Activated T-cell treated with anti-CD3 and anti-CD28 coated beads, Interleukin-2, amount 50 U/mL, for 4 hours (primary cell): ENCODE measurements at places on chromosomes 7 and 10. TPM values are rescaled to one million over a fixed set of nuclear protein-coding genes. Genes with fewer than 3 reads are reported as not detected.
A peak's percentile ranks its signal among the peaks of the same experiment; 100 is the strongest.

The TMEM176A gene
- total RNA-seq, result 0.22 TPM

The ELN gene
- 0.08 TPM for total RNA-seq

The SLC16A12 gene
- total RNA-seq, result not detected

The NEBL gene
- total RNA-seq, result 0.24 TPM

The NEURL1 gene
- 1.5 TPM for total RNA-seq

The MDFIC gene
- 119 TPM for total RNA-seq

The TUBB8 gene
- total RNA-seq, result not detected

The EIF5AL1 gene
- 0.46 TPM for total RNA-seq

The TMEM270 gene
- total RNA-seq, result not detected

The SPDYE8 gene
- not detected for total RNA-seq

The INSYN2A gene
- total RNA-seq, result not detected

The HOGA1 gene
- total RNA-seq, result not detected

The HABP2 gene
- total RNA-seq, result not detected

The HOXA7 gene
- not detected for total RNA-seq

The PON1 gene
- total RNA-seq, result 0.46 TPM

GRCh38 chr7:135180122-135180521 lies 9.6 kb upstream of the CYREN start:
- DNase-seq, result no peak

DNA sequence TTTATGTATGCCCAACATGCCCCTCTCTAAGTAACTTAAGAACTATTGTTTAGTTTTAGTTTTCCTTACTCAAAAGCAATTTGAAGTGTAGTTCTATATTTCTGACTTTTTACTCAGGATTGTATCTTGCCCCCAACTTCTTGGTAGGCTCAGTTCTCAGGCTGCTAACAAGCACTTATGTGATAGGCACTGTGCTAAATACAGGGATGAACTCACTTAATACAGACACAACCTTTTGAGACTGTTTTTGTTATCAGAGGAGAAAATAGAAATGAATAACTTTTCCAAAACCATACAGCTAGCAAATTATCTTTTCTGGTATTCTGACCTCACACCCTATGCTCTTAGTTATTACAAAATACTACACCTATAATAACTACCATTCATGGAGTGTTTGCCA lies 16.3 kb downstream of the TAX1BP1 start:
- DNase-seq, result no peak

DNA sequence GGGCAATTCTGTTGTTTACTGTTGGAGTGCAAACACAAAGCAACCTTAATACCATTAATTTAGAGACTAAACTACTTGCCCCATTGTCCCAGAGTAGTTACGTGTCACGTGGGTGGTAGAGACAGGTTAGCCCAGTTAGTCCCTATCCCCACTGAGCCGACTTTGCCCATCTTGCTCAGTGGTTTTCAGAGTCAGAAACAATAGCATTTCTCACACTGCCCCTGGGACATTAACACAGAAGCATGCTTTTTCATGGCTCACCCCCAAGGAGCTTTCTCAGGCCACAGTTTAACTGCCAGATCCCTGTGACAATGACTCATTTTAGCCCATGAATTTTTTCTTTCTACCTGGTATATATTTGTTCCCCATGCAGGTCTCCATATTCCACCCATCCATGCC lies 271.0 kb downstream of the POU6F2 start:
- DNase-seq, result no peak

GRCh38 chr7:153887749-153888569 lies 164.2 kb upstream of the DPP6 start:
- no peak for DNase-seq

- no peak for DNase-seq
These were observed 462 bp downstream of the KIAA1549 start for GRCh38 chr7:138980563-138981291.

- no peak for DNase-seq
These were observed 42.7 kb upstream of the CHST3 start for GRCh38 chr10:71921324-71922027.

DNA sequence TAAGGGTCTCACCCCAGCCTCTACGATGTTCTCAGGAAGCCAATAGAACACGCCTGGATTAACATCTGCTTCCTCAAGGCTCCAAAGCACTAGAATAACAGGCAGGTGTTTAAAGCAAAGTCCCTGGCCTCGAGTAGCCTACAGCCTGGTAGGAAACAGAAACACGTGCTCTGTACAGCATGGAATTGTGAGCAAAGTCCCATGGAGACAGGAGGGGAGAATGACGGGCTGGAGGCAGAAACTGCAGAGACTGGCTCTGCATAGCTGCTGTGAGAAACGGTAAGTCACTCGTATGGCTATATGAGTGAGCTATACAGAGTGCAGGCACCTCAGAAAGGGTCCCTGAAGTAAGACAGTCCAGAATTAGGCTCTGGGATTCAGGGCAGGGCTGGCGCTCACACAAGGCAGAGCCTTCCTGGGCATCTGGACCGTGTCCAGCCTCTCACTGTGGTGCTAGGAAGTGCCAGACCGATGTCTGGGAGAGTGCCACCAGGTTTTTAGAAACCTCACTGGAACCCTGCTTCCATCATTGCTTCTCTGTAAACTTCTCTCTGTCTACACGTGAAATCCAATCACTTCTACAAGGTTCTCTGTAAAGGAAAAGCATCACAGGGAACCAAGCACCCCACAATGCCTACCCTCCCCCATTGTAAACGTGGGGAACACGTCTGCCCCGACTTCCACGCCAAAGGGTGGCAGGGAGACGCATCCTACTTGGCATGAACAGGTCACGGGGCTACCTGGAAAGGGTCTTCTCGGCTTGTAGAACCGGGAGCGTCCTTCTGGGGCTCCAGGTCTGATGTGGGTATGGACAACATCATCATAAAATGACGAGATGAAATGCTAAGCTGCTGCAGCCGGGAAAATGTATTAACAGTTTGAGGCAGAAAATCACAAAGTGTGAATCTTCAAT lies 38.8 kb upstream of the SHH start:
- DNase-seq, result no peak

DNA sequence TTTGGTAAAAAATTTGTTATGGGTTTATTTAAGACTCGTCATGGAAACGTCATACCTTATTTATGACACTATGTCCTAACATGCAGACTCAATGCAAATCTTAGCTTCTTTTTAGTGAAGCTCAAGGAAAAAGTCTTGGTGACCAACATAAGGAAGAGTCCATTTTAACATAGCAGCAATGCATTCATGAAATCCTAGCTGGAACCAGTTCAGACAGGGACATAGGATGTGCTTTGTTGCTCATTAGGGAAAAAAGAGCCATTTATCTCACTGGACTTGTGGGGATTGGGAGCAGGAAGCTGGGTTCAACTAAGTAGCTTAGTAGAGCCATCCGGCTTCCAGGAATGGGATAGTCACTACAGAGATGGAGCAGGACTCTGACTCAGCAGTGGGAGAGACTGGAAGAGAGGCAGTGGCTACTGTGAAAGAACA lies 100.7 kb upstream of the DKK1 start:
- DNase-seq, result no peak

- no peak for DNase-seq
These were observed 5.8 kb downstream of the VSIR start for GRCh38 chr10:71767420-71768035.

GRCh38 chr7:127954357-127954748 lies 76.9 kb downstream of the LRRC4 start:
- DNase-seq, result no peak

DNA sequence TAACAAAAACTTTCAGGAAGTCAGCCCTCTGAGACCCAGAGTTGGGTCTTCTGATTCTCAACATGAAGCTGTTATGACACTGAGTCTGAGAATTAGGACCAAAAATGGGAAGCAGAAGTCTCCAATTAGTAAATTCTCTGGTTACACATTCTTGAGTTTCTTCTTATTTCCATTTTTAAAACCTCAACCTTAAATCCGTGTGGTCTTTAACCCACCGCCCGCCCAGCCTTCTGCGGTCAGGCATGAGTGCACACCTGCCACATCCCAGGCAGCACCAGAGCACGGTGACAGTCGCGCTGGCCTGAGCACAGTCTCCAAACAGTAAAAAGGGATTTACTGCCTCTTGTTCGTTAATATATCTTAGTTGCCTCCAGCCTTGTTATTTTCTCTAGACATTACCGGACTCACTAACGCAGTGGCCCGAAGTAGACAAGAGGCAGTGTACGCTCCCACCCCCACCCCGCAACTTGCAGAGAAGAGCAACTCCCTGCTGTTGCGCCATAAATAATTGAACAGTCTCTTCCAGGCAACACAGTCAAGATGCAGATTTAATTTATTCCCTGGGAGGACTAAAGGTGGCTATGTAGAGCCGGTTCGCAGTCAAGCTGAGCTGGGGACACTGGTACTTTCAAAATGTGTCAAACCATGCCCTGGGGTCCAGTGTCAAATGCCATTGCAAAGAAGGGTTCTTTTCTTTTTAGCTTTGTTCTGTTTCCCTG lies 147.0 kb upstream of the CELF2 start:
- no peak for DNase-seq

DNA sequence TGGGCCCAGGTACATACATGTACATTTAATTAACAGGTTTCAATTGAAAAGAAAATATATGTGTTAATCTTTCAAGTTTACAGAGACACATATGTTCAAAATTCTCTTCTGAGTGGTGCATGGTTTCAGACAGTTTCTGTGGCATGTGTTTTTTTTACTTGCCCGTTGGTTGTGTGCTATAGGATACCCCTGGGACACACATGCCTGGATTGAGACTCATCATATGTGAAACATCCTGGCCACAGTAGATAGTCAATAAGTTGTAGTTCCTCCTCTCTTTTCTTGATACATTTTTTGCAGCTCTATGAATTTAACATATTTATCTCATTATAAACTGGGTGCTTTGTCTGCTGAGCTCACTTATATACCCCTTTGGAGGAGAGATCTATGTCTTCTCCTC lies 207.8 kb upstream of the CTBP2 start:
- DNase-seq, result no peak

DNA sequence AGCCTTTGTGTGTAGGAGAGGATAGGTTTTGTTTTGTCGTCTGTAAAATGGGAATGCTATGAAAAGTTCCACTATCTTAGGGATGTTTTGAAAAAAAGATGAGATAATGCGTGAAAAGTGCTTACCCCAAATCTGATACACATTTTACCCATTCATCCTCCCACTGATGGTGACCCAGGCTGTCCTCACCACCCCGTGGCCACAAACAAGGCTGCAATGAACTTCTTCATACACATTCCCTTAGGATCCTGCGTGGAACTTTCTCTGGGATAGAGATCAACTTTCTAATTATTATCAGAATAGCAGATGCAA lies 399 bp upstream of the OGDHL start:
- no peak for DNase-seq

DNA sequence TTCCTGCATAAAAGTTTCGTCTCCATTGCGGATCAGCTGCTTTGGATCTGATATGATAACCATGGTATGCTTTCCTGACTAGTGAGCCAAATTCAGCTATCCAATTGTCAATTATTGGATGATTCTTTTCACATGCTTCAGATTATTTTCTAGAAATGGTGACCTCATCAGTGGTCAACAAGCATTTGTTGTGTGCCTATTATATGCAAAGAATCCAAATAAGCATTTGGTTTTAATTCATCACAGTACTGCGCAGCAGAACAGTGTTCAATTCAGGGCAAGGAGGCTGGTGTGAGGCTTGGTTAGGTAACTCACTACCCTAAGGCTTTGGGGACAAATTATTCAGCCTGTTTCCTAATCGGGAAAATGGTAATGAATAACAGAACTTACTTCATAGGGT lies 200.5 kb downstream of the SKAP2 start:
- DNase-seq, result no peak

DNA sequence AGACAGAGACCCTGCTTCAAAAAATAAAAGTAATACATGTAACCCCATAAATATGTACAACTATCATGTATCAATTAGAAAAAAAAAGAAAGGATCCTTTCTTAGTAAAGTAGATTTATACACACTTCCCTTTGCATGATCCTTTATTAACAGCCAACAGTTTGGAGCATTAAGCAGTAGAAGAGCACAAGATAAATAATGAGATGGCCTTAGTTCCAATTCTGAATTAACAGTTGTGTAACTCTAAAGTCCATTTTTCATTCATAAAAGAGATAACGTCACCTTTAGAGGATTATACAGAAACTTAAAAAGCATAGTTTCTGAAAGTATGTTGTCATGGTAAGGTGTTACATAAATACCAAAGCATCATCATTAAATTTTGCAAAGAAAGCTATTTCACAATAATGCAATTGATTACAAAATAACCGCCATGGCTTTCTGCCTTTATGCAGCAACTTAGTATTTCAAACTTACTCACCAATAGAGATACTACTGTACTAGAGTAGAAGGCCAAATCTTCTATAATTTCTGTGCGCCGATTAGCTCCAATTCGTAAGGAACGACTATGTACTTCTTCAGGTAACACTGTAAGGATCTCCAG lies 40.3 kb downstream of the TNPO3 start:
- DNase-seq, result no peak

DNA sequence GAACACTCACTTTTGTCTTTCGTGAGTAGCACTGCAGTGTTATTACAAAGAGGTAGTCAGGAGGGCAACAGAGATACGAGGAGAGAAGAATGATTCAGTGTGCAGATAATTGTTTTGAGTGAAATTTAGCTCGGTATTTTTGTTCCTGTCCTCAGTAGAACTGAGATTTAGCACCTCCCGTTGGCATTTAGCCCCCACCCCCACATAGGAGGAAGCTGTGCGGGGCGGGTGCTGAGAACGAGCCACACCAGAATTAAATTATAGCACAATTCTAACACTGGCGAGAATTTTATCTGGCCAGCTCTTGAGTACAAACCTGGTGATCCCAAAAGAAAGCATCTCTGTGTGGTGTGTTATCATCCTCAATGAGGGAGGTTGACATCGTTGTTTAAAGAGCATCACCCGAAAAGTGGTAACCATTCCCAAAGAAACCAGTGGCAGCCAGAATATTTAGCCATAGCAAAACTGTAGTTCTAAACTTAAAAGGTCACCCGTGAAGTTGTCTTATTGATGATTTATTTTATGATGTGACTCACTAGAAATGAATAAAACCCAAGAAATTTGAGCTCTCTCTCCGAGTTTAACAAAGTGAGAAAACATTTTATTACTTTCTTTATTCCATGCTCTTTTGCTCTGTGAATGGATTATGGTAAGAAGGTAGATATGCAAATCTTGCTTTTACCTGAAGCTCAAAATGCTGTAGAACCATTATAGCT lies 612.2 kb downstream of the SUGCT start:
- no peak for DNase-seq

GRCh38 chr7:10934292-10934691 lies 39.4 kb upstream of the PHF14 start:
- DNase-seq, result no peak

GRCh38 chr7:50321487-50322067 lies 17.1 kb downstream of the IKZF1 start:
- DNase-seq, result peak; percentile 54

DNA sequence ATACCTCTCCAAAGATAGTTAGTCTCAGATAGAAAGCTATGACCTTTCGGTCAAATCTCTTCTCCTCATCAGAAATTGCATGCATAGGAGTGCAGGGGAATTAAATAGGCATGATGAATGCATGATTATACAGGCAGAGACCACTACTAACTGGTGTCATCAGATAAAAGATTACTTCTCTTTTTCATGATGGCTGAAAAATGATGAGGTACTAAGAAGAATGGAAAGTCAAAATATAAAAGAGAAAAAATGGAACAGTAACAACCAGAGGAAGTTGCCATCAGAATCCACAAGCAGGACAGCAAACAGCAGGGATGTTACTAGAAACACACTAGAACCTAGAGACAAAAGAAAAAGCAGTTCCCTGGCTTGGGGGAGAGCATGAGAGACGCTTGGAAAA lies 31.6 kb downstream of the CTTNBP2 start:
- no peak for DNase-seq
